HS-5 (cell line): ENCODE measurements at places on chromosomes 2 and 18.

DNA sequence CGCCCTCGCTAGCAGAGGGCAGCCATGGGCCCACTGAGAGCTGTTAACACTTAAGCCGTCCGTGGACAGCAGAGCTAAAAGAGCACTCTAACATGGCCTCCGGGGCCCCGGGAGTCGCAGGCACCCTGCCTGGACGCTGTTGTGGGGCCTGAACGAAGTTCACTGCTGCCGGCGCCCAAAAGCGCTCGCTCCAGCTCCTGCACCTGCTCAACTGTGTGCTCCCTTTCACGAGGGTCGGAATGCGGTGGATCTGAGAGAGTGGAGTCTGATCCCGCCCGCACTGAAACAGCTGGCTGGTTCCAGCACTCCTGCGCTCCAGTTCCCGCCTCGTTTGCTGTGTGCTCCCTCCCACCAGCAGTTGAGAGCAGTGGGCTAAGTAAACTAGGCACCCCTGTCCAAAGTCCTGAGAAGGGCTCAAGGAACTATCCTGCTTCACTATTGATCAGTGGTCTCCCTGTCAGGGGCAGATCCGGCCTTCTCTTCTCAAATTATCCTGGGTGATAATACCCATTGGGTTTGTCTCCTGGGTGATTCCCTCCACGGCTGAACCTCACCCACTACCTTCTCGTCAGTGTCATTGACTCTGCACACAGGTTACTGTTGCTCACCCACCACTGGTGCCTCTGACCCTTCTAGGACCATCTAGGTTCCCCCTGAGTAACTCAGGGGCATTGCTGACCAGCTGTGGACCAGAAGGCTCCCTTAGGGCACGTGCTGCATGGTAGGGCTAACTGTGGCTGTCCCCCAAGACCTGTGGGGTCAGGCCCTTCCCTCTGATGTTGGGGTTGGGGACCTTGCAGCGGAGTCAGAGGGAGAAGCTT lies 23.5 kb downstream of the B3GNT7 start:
- no peak for DNase-seq

- peak; percentile 34 for DNase-seq
Observed at GRCh38 chr18:27750014-27750413, 426.9 kb downstream of the CDH2 start.

DNA sequence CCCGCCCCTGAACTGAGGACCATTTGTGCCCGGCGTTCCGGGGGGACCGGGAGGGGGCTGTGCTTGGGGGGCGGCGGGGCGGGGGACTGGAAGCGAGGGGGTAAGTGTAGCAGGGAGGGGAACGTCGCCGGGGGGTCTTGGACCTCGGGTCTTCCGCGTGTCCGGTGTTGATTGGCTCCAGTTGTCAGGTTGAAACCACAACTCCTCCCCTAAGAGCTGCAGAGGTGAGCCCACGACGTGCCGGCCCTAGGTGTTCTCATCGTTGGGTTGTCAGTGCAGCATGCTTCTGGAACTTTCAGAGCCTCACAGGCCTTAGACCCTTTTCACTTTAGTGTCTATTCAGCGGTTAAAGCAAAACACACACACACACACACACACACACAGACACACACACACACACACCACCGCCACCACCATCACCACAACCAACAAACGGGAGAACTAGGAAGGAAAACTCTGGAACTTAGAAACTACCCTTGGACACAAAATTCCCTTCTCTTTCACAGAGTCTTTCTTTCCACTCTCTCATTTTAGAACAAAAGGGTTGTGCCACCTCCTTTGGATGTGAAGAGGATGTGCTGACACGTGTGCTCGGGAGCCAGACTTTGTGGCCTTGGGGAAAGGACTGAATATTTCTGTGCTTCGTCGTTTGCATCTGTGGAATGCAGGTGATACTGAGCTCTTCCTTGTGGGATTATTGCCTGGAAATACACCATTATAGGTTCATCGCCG lies 6.7 kb upstream of the DLX2 start:
- DNase-seq: no peak

DNA sequence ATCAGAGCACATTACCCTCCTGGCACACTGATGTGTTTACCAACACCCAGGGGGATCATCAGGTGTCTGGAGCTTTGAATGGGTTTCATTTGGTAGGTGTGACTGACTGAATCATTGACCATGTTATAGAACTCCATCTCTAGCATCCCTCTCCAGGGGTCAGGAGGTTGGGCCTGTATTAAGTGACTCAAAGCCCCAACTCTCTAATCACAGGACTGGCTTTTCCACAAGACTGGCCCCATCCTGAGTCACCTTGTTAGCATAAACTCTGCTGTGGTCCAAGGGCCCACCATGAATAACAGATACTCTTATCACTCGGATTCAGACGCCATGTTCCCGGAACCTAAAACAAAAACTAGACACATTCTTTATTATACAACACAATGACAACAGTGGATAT lies 125.9 kb upstream of the NDUFV2 start:
- no peak for DNase-seq

DNA sequence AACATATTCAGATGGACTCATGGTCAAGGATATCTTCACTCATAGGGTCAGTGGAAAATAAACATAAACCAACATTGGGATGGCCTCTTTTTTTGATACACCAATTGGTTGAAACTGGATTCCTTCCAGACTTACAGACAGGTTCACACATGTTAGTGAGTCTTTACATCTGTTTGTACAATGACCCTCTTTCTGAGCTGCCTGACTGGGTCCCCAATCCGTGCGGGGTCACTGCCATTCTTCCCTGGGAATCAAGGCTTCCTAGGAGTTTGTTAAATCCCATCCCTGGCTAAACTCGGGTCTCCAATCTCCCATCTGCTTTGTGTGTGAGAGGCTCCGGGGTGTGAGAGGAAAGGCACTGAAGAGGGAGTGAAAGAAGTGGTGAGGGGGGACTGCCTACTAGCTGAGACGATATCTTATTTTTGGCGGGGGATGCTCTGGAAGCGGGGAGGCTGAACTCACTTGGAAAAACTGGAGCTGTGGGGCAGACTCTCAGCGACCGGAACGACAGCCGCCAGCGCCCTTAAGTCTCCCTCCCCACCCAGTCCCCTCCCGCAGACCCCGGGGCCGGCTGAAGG lies 487 bp downstream of the STARD6 start:
- DNase-seq: peak; percentile 0

- no peak for DNase-seq
Observed at GRCh38 chr18:42549596-42549995, 565.9 kb downstream of the RIT2 start.

DNA sequence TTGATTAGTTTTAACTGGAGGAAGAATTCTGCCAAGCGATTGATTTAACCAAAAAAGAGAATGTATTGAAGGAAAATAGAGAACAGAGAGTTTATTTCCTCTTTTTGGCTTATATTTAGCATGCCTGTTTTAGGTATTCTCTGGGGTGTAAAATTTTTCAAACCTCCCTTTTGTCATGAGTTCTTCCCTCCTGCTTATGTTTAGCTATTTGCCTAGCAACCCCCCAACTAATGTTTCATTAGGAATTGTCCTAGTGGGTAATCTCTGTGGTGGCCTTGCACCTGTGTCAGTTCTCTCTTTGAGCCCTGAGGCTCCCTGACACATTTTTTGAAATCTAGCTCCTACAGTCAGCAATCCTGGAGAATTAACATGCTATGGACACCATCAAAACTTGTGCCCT lies 12.5 kb upstream of the REG1B start:
- DNase-seq: no peak

DNA sequence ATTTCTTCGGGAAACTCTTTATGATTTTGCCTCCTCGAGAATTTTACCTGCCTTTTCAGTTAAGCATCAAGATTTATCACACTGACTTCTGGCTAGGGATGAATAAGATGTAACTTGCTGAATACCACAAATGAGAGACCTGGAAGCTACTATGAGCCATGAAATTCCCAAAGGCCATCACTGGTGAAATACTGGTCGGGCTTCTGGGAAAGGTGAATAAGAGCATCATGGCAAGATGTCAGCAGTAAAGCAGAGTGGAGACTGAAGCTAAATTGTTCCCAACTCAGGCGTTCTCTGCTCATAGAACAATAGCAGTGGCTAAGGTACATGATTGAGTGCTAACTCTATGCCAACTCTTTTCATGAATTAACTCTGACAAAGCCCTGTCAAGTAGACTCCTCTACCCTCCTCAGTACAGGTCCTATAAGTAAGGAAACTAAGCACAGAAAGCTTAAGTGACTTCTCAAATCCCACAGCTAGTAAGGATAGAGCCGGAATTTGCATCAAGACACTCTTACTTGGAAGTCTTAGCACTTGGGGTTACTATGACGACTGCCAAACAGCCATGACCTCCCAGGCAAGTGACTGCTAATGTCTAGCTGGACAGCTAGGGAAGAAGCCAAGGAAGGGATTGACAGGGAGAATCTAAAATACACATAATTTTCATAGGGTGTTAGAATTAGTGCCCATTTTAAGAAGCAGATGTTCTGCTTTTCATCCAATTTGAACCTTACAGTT lies 22.7 kb upstream of the DSC3 start:
- no peak for DNase-seq
